Right kidney (tissue), 9 donors: ENCODE measurements at places on chromosomes 7 and 10.

- no peak for DNase-seq
These were observed 51.7 kb upstream of the SORCS3 start for GRCh38 chr10:104589431-104589830.

GRCh38 chr10:84329196-84329611 is 815 bp downstream of the CCSER2 start:
- DNase-seq: no peak

- DNase-seq: no peak
These were observed 704.7 kb upstream of the C7orf33 start for GRCh38 chr7:147885869-147886268.

GRCh38 chr10:48502791-48503190 is 102.1 kb downstream of the ARHGAP22 start:
- no peak for DNase-seq

GRCh38 chr10:91856637-91857036 is 52.6 kb downstream of the FGFBP3 start:
- DNase-seq: no peak

- DNase-seq: peak; percentile 67
These were observed 55.3 kb downstream of the CPVL start for GRCh38 chr7:29090836-29091601.

DNA sequence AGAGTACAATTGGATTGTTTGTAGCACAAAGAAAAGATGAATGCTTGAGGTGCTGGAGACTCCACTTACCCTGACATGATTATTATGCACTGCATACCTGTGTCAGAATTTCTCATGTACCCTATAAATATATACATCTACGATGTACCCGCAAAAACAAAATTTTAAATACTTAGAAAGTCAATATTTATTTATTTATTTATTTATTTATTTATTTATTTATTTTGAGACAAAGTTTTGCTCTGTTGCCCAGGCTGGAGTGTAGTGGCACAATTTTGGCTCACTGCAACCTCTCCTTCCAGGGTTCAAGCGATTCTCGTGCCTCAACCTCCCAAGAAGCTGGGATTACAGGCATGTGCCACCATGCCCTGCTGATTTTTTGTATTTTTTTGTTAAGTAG is 35.1 kb upstream of the EBF3 start:
- DNase-seq: no peak

GRCh38 chr7:135709508-135709907 is 18.5 kb downstream of the SLC13A4 start:
- no peak for DNase-seq

- DNase-seq: no peak
These were observed 39.9 kb downstream of the TLL2 start for GRCh38 chr10:96473866-96474265.

DNA sequence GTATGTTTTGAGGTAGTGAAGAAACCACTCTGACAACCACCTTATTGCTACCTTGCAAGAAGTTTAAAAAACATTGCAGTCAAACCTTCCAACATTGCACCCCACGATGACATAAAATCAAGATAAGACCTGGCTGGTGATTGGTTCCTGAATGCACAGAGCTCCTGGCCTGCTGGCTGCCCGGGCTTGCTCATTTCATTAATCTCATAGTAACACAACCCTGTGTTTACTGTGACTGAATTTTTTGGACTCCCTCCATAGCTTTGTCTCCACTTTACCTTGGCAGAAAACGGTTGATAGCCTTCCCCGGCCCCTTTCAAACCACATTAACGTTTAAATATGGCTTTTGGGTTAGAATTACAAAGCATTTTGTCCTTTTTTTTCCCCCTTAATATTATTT is 27.5 kb downstream of the VWA2 start:
- DNase-seq: no peak

GRCh38 chr10:128883231-128884032 is 583.6 kb upstream of the MGMT start:
- peak; percentile 26 for DNase-seq

DNA sequence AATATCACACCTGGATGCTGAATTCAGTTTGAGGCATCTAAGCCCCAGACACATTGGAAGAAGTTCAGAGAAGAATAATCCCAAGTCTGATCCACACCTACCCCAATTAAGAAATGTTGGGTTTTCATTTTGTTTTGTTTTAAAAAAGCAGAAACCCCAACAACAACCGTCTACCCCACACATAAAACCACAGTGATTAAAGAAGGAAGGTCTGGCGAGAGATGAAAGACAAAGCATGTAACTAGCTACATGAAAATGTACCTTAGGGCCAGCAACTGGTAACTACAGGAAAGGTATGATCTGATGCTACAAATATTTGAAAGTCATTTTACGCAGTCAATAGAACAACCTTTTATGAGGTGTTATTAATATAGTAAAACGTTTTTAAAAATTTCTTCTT is 1112.3 kb downstream of the GATA3 start:
- no peak for DNase-seq

GRCh38 chr7:76371396-76371795 is 12.6 kb upstream of the YWHAG start:
- no peak for DNase-seq
